ENCODE measurements at places on chromosomes 11 and 22.

DNA sequence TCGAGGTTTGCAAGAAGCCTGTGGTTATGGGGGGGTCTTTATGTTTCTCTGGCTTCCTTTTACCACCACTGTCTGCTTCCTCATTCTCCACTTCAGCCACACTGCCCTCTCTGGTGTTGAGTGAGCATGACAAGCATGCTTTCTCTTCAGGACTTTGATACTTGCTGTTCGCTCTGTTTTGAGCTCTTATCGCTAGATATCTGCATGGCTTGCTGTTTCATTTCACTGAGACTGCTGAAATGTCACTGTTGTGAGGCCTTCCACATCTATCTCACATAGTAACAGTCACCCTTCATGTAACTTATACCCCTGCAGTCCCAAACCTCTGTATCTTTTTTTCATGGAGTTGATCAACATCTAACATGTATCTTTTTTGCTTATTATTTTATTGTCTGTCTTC lies 59.8 kb downstream of the TMEM135 start:
- DNase-seq: no peak

- no peak for DNase-seq
Measured at GRCh38 chr11:111445586-111445985, 66.5 kb upstream of the POU2AF1 start.

- no peak for DNase-seq
Measured at GRCh38 chr11:133598906-133599305, 66.6 kb upstream of the OPCML start.

DNA sequence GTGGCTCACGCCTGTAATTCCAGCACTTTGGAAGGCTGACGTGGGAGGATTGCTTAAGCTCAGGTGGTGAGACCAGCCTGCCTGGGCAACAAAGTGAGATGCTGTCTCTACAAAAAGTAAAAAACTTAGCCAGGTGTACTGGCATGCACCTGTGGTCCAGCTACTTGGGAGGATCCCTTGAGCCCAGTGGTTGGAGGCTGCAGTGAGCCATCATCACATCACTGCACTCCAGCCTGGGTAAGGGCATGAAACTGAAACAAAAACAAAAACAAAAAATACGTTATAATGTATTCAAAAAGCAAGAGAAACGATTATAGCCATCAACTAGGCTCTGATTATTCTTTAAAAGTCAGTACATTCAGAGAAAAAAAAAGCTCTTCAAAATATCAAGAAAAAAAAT lies 62.5 kb downstream of the TCF20 start:
- DNase-seq: no peak

GRCh38 chr11:45901626-45902025 lies 5.4 kb downstream of the FREY1 start:
- DNase-seq: no peak

DNA sequence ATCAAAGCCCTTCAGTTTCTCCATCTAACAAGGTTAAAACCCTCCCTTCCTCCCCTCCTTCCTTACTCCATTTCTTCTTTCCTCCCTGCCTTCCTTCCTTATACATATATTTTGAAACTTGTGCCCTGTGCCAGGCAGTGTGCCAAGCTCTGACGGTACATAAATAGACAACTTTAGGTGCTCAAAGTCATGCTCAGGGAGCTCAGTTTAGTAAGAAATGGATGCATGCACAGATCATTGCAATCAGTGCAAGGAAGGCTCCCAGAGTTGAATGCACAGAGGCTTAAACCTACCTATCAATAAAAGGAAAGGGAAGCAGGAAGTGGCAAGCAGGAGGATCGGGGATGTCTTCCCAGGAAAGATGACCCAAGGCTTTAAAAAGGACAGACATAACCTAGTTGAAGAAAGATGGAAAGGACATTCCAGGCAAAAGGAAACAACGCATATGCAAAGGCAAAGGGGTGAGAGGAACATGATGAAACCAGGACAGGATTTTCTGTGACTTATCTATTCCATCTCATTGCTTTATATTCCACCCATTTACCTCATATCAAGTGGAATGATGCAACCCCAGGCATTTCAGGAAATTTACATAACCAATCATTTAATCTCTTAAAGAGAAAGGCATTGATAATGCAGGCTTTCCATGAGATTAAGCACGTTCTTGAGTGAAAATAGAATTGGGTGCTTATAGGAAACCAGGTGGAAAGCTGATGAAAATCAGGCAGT lies 13.2 kb downstream of the FZD4 start:
- no peak for DNase-seq

DNA sequence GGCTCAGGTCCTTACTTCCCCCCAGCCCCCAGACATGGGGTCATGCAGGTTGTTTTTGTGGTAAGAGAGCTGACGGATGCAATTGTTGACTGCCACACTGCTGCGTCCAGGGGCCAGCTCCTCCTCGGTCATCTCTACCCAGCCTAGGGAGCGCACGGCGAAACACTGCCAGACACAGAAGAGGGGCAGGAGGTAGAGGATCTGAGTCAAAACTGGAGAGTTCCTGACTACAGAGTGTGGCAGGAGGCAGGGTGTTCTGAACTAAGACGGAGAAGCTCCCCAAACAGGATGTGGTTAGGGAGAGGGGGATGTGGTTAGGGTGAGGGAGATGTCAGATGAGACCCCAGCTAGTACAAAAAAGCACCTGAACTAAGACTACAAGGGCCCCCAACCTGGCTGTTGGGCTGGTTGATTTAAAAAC lies 12.3 kb downstream of the SMPD1 start:
- peak; percentile 47 for DNase-seq

DNA sequence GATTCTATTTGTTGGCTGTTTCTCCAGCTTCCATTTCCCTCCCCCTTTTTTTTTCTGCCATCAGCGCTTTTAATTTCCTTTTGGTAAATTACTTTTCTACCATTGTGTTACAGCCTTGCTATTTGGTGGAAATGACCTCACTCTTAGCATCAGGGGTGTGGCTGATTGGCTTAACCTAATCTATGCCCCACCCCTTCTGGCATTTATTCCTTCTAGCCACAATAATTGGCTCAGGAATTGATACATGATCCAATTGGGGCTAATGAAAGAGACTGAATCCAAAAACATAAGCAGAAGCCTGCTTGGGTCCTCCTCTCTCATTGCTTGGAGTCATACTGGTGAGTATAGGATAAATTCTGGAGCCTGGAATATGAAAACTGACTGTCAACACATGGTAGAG lies 402.4 kb upstream of the LRRC4C start:
- DNase-seq: no peak

- no peak for DNase-seq
Measured at GRCh38 chr11:133082841-133083488, 449.3 kb downstream of the OPCML start.

- DNase-seq: no peak
Measured at GRCh38 chr11:73869332-73869949, 7.2 kb downstream of the COA4 start.

GRCh38 chr11:65260756-65261590 lies 789 bp upstream of the POLA2 start:
- no peak for DNase-seq

GRCh38 chr11:134045799-134046635 lies 22.9 kb upstream of the JAM3 start:
- no peak for DNase-seq

DNA sequence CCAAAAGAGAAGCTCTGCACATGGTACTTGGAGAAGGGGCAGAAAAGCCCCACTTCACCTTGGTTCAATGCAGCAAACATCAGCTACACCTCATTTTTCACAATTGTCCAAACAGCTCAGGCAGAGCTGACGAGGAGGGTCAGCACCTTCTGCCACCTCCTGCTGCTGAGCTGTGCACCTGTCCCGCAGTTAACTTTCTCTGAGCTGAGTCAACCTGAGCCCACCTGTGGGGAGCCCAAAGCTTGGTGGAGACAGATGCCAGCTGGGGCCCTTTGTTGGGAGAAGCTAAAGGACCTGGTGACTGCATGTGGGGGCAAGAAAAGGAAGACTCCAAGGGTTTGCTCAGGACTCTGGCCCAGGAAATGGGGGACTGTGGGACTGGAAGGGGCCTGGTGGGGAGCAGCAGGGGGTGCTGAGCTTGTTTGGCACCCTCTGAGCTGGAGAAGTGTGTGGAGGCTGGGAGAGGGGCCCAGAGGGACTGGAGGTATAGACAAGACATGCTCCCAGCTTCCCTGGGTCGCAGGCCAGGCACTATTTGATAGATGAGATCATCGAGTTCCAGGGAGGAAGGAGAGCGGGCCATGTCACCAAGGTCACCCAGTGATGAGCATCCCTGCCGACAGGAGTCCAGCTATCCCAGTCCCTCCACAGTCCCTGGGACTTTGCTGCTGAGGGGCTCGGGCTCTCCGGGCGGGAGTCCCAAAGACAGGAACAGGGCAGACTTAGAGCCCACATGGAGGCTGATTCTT lies 53.5 kb downstream of the KCNJ4 start:
- no peak for DNase-seq

DNA sequence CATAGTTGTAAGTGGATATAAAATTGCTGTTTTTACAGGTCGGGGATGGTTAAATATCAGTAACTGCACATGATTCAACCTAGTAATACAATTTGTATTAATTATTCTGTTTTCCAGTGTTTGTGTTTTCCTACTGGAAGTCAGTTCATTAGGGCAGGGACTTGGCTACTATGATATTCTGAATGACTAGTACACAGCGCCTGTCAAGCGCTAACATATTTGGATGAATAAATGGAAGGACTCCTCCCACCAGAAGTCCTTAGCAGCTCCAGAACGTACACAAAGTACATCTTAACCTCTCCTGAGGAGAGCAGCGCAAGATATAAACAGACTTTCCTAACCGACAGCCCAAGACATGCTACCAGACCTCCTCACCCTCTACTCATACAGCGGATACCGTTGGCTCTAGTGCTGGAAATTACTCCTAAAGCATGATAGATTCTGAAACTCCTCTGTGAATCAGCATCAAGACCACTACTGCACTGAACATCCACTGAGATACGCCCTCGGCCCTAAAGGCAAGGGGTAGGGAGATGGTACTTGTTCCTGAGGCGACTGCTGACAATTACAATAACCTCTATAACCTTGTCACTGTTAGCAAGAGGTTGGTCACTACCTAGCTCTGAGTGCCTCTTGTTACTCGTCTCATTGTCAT lies 79.1 kb downstream of the RDX start:
- no peak for DNase-seq

DNA sequence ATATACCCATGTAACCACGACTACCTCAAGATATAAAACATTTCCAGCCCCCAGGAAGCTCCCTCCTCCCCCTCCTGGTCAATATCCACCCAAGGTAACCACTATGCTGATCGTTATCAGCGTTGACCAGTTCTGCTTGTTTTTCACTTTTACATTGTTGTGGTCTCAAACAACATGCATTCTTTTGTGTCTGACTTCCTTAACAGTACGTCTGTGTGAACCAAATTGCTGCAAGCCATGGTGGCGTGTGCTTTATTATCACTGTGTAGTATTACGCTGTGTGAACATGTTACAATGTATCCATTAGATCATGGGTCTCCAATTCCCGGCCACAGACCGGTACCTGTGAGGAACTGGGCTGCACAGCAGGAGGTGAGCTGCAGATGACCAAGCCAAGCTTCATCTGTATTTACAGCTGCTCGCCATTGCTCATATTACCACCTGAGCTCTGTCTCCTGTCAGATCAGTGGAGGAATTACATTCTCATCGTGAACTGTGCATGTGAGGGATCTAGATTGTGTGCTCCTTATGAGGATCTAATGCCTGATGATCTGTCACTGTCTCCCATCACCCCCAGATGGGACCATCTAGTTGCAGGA lies 15.5 kb upstream of the GRK3 start:
- no peak for DNase-seq

DNA sequence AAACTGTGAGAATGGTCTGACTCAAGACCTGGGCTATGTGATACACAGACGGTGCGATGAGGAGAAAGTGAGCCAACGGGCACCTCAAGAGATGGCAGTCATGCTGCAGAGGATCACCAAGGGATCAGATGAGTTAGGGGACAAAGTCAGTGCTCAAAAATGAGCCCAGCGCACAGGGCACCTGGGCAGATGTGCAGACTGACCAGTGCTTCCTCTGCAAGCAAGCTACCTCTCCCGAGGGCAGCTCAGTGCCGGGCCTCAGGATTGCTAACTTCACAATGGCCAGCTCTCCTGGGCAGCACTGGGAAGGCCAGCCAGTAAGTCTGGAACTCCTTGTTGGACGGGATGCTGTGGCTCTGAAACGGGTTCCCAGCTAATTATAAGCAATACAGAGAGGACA lies 15.3 kb downstream of the HDHD5 start:
- no peak for DNase-seq

DNA sequence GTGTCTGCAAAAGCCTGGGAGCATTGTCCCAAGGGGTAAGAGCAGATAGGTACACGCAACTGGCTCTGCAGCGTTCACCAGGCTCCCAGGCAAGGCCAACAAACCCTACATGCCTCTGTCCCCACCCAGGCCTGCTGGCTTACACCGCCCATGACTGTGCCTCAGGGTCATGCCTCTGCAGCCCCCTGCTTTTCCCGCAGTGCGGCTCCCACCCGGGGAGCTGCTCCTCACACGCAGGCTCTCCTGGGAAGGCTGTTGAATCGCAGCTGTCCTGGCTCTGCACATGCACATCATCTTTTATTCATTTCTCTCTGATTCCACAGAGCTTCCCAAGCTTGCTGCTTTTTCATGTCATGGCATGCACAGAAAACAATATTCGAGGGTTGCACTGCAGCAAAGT lies 29.2 kb upstream of the B3GAT1 start:
- no peak for DNase-seq

- DNase-seq: no peak
Measured at GRCh38 chr22:28799606-28800307, 612 bp downstream of the XBP1 start.

GRCh38 chr11:32435942-32436750 lies 807 bp upstream of the WT1 start:
- no peak for DNase-seq

- no peak for DNase-seq
Measured at GRCh38 chr11:103661991-103662390, 374.4 kb upstream of the DDI1 start.

- no peak for DNase-seq
Measured at GRCh38 chr11:123797541-123797940, 8.6 kb downstream of the OR6M1 start.

DNA sequence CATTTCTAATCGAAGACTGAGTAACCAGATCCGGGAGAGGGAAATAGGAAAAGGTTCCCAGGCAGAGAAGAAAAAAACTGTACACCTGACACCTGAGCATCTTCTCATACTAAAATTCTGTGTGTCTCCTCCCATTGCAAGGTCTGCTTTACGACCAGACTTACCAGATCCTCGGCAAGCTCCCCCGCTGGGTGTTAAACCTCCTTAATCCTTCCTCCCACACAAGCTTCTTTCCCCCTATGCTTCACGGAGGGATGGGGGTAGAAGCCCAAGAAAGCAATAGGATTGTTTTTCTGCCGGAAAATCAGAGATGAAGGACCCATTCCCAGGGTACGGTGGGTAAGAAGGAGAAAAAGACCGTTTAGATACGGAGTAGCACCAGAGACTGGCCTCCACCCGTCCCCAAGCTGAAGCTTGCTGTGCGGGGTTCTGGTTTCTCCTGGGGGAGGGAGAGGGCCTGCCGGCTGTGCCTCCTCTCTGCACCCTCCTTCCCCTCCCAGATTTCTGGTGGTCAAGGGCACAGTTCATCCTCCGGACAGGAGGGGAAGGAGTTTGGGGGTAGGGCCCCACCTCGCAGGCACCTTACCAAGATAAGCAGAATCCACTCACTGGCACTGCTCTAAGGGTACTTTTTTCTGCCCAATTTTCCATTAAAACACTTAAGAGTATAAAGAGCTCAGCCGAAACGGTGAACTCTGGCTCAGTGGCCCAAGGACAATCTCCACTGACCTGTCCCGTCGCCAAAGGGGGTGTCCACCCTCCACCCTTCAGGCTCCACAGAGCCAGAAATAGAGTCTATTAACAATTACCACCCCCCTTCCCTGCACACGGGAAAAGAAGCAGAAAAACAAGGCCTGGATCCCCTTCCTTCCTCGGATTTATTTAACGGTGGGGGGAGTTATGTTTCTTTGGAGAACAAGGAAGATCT lies 1.2 kb downstream of the TOB2 start:
- DNase-seq: no peak

- no peak for DNase-seq
Measured at GRCh38 chr22:39478441-39478850, 21.6 kb downstream of the MGAT3 start.

All from activated T-helper 1 cell treated with anti-CD3 and anti-CD28 coated beads, Interleukin-2, amount 50 U/mL, for 16 hours (primary cell).